ENCODE measurements at places on chromosomes 11 and 22. TPM values are rescaled to one million over a fixed set of nuclear protein-coding genes. Genes with fewer than 3 reads are reported as not detected.

- DNase-seq = no peak
Measured at GRCh38 chr22:39839204-39839603, 54.4 kb downstream of the ENTHD1 start.

- DNase-seq = no peak
Measured at GRCh38 chr11:120001178-120002090, 136.5 kb downstream of the TRIM29 start.

GRCh38 chr22:19765477-19766239 is 5.1 kb downstream of the TBX1 start:
- DNase-seq = no peak

DNA sequence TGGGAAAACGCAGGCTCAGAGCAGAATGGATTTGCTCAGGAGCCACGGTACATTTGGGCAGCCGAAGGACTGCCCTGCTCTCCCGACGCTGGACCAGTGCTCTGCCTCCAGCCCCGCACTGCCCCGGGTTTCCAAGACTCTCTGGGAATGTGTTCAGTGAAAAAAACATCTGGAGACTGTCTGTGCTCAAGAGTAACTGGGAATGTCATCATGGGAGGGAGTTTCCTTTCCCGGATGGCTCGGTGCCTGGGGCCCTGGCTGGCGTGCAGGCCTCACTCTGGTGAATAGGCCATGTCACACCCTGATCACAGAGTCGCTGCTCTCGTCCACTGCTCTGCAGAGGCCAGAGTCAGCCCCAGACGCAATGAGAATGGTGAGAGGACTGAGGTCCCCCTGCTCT is 9.8 kb upstream of the APOL6 start:
- no peak for DNase-seq

DNA sequence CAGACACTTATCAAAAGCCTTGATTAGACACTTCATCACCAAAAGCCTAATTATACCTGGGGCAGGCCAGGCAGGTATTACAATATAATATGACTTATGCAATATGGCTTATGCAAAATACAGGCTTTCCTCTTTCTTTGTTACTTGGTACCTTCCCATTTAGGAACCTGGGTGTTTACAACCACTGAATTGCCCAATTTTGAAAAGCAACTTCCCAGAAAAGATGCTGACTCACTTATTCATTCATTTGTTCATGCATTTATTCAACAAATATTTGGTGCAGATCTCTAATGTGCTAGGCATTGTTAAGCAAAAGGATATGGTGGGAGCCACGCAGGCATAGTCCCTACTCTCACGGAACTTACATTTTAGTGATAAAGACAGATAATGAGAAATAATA is 13.6 kb upstream of the JAML start:
- no peak for DNase-seq

DNA sequence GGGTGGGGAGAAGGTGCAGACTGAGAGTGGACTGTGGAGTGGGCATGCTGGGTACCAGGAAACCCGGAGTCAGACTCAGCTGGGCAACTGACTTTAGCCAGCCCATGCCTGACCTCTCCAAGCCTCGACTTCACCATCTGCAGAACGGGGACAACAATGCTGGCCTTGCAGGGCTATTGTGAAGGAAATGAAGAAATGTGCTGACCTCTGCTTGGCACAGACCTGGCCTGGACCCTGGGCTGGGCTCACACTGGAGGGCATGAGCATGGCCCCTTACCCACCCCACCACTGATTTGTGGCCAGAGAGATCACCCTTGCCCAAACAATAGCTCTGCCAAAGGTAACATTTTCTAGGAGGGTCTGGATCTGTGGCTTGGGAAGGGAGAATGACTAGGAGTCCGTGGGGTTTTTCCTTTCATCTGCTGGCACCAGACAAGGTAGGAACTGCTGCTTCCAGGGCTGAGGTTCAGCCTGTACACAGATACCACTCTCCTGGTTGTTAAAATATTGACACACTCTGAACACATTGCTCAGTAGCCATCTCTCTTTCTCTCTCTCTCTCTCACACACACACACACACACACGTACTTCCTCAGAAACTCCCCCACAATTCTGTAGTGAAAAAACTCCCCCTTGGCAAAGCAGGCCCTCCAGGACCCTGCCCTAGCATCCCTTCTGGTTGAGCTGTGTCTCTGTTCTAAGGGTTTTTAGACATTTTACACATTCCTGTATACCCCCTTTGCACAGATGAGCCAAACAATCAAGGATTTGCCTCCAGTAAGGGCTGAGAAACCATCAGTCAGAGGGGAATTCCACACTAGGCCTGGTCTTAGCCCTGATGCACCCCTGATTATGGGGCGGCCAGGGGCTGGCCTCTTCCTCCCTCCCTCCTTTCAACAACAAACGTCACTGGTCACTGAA is 1.0 kb downstream of the MOGAT2 start:
- no peak for DNase-seq

DNA sequence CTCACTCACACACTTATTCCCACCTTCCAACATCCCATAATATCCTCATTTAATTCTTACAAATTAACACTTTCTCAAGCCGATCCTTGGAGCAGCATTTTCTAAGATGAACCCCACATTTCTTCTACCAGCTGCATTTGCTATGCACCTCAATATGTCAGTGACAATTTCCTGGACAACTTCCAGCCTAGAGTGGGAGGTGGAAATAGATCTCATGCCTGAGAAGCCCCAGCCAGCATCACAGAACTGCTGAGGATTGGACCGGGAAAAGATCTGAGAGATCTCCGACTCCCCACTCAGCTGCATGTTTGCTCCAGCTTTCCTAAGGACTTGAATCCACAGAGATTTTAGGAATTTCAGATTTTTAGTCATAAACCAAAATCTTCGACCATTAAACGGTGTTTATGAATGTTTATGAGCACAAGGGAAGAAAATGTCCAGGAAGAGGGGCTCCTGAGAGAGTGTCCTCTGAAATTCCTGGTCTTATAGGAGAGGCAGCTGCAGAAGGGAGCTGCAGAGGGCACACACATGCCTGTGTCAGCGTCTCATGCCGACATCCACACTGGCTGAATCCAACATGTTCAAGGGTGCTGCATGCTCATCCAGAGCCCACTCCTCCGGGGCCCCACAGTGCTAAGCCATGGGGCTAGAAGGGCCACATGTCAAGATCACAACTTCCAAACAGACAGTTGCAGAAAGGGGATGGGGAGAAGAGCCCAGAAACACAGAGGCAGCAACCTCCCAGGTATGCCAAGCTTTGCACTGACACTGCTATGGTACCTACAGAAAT is 68.6 kb downstream of the MICAL3 start:
- no peak for DNase-seq

DNA sequence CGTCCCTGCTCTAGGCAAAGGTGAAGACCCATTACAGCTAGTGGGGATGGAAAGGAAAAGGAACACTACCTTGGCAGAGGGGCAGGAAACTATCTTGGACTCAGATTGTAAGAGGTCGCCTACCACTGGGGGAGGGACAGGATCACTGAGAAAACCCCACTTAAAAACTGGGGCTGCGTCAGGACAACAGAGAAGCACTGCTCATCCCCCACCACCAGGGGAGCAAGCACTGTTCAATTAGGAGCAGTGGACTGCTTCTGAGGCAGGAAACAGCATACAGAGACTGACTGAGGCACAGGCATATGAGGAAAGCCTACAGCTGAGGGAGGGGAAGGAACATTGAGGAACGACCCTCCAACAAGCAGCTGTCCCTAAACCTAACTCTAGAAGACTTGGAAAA is 20.8 kb upstream of the DLAT start:
- no peak for DNase-seq

The ACR gene
- 0.28 TPM for polyA plus RNA-seq

The PKNOX2 gene
- 14.9 TPM for polyA plus RNA-seq

Measured in right renal cortex interstitium (tissue), 3 donors.